ENCODE measurements at places on chromosomes 2 and 18.
A peak's percentile ranks its signal among the peaks of the same experiment; 100 is the strongest.

DNA sequence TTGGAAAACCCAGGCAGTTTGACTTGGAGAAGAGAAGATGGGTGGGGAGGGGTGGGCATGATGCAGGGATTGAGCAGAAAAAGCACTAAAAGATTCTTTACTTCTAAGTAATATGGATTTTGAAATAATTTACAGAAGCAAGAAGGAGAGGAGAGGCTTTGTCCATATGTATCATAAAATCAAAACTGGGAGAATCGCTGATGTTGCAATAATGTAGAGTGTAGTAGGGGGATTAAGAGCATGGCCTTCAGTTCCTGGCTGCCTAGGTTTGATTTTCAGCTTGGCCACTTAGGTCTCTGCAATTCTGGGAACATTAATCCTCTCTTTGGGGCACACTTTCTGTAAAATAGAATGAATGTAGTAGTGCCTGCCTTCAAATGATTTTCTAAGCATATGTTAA, 1760.4 kb upstream of the CELF4 start:
- DNase-seq, result no peak

DNA sequence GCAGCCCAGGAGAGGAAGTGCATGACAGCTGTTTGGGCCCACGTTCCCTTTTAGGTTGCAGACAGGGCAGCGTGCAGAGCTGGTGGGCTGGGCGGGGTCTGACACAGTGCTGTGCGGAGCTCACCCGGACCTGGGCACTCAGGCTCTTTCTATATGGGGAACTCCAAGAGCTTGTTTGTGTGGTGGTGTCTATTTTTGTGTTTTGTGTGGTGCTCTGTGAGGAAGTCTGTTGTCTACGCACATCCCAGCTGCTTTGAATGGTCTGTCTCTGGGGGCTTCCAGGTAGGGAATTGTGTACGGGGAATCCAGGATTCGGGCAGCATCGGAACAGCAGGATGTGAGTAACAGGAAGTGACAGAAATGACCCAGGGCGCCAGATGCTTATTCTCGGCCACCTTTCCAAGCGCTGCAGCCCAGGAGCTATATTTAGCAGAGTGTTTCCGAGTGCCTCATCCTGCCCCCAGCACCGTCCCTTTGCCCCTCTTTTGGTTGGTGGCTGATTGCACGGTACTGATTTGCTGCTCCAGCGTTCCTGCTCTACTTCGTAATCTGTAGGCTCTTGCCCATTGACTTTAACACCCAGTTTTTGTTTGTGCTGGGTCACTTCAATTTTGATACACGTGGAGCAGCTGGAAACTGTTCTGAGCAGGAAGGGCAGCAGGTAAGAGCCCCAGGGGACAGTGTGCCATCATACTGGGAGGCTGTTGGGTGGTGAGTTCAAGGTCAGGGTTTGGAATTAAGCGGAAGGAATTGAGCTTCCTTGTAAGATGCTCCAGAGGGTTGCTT, 64.7 kb downstream of the DGKD start:
- no peak for DNase-seq

GRCh38 chr18:57014772-57015413, 132.0 kb upstream of the BOD1L2 start:
- DNase-seq, result no peak

DNA sequence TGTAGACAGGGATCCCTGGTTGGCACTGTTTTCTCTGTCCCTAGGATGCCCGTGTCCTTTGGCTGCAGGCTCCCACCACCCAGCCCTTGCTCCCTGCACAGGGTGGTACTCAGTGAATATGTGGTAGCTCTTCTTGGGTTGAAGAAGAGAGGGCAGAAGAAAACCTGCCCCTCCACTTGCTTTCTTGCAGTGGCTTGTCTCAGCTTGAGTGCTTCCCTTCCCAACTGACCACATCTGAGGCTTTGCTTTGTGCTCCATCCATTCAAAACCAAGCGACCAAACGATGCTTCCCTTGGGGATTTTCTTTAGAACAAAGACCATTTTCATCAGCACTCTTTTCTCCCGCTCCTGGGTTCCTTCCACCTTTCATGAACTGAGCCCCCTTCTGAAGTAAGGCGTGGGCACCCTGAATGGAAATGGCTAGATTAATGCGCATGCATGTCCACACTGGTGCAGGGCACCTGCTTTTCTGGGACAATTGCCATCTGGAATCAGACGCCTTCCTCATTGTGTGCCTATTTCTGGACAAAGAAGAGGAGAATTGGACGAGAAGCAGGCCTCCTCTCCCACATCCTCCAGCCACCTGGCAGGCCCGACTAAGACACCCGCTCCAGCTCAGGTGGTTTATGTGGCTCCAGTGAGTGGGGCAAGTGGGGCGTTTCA, 59.1 kb downstream of the ARL4C start:
- DNase-seq, result no peak

- DNase-seq, result no peak
These were observed 8.1 kb downstream of the MARS2 start for GRCh38 chr2:197713271-197713670.

DNA sequence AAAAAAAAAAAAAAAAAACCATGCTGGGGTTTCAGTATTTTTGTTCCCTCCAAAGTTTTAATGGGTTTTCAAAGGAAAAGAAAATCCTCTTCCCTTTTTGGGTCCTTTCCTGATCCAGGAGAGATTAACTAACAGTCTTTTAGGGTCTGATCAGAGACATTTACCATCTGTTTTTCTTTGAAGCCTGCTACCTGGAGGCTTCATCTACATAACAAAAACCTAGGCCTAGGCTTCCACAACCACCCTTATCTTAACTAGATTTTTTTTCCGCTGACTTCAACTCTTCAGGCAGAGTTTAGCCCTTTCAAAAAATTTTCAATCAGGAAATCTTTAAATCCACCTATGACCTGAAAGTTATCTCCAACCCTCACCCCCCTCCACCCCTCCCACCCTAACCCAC, 154.7 kb downstream of the MBD2 start:
- no peak for DNase-seq

DNA sequence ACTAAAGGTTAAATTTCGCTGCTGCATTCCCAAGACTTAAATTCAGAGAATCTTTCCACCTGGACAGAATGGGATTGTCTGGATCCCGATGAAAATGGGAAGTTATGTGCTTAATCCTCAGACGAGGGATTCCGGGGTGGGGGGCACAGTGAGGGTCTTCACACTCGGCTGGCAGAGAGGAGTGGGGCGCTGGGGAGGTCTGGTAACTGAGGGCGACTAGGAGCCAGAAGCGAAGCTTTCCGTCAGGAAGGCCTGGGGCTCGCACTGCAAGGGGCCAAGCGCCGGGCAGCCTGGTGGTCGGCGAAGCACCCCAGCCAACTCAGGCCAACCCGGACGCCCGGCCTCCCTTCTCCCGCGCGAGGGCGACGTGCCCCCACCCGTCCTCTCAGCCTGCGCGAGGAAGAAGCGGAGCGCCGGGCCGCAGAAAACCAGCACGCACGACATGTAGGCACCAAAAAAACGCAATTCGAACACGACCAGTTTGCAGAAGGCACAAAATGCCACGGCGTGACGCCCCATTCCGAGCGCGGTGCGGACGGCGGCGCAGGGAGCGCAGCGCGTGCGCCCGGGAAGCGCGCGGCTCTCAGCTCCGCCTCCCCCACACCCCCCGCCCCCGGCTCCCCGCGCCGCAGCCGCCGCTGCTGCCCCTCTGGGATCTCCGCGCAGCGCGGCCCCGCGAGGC, 188.1 kb downstream of the ZEB2 start:
- no peak for DNase-seq

GRCh38 chr2:172888714-172889669, 153.3 kb downstream of the RAPGEF4 start:
- DNase-seq, result peak; percentile 88

- no peak for DNase-seq
These were observed 54.6 kb downstream of the LANCL1 start for GRCh38 chr2:210421916-210422315.

GRCh38 chr18:39994498-39994897, 1960.5 kb upstream of the PIK3C3 start:
- DNase-seq, result no peak

DNA sequence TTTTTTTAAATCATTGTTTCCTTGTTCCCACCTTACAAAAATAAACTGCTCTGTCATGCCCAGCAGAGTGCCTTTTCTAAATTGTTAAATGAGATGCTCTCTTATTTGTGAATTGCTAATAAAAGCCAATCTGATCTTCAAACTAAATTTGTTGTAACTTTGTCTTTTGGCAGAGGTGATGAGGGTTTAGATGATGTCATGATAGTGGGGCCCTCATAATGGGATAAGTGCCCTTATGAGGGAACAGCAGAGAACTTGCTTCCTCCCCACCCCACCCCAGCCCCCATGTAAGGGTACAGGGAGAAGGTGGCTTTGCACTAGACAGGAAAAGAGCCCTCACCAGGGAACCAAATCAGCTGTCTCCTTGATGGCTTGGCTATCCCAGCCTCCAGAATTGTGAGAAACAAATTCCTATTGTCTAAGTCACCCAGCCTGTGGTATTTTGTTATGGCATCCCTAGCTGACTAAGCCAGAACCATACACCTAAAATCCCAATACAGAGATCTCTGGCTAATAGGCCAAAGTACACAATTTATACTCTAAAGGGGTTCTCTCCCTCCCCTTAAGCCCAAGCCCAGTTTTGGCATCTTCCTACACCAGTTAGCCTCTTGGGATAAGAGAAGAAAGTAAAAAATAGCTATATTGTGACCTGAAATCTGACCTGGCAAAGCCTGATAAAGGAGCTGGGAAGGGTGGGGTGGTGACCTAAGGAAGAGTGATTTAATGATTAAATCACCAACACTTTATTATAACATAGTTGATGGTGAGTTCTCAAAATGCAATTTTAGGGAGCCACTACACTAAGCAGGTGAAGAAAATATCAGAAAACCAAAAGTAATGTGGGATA, 40.3 kb upstream of the HNRNPA3 start:
- no peak for DNase-seq

DNA sequence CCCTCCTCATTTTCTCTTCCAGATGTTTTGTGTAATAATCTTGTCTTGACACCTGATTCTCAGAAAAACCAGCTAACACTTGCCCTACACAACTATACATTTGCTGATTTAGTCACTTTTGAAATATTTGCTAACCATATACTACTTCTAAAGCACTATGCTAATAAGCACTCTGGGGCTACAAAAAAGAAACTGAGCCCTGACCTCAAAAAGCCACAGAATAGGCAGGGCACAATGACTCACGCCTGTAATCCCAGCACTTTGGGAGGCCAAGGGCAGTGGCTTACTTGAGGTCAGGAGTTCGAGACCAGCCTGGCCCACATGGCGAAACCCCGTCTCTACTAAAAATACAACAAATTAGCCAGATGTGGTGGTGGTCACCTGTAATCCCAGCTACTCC, 266.0 kb downstream of the RAD51AP2 start:
- no peak for DNase-seq

GRCh38 chr2:143474586-143474985, 345.4 kb downstream of the ARHGAP15 start:
- DNase-seq, result no peak

DNA sequence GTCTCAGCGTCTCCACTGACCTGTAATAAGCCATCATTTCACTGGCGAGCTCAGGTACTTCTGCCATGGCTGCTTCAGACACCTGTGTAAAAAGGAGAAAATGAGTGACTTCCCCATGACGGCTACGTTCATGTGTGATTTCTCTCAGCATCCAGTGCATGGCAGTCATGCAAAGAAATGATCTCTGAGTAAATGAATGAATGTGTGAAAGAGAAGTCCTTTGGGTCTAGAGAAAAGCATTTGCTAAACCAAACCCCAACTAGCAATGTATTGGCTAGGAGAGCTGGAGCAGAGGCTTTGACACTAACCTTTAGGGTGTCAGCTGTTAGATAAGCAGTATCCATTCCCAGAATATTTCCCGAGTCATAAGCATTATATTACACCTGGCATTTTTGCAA, 417 bp downstream of the IL1B start:
- no peak for DNase-seq

DNA sequence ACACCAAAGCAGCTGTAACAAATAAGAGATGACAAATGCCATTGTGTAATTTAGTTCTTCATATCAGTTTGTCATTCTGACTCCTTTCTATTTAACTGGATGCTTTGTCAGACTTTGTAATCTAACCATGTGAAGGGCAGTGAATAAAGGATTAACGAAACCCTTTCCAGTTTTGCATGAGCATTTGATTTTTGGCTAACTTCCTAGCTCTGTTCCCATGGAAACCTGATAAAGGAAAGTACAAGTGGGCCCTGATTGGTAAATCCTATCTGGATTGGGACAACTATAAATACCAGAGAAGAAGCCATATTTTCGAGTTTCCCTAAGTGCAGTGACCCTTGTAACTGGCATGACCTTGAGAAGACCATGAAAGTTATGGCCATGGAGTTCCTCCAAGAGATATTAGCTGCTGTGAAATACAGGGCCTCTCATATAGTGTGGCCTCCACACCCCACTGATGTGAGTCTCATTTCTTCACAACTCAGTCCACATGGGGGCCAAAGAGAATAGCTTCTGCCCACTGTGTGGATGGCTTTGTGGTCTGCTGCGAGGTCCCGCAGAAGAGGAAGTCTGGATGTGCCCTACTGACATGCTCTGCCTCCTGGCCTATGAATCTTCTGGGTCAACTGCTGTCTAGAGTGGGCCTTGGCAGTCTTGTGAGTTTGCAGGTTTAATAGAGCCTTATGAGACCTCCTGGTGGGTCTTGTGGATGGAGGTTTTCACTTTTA, 38.2 kb upstream of the CYP1B1 start:
- no peak for DNase-seq

- no peak for DNase-seq
These were observed 166.2 kb downstream of the TCF4 start for GRCh38 chr18:55421615-55422419.

- no peak for DNase-seq
These were observed 91.7 kb upstream of the ACAA2 start for GRCh38 chr18:49904871-49905555.

- DNase-seq, result no peak
These were observed 53.2 kb downstream of the FEZ2 start for GRCh38 chr2:36544638-36545338.

DNA sequence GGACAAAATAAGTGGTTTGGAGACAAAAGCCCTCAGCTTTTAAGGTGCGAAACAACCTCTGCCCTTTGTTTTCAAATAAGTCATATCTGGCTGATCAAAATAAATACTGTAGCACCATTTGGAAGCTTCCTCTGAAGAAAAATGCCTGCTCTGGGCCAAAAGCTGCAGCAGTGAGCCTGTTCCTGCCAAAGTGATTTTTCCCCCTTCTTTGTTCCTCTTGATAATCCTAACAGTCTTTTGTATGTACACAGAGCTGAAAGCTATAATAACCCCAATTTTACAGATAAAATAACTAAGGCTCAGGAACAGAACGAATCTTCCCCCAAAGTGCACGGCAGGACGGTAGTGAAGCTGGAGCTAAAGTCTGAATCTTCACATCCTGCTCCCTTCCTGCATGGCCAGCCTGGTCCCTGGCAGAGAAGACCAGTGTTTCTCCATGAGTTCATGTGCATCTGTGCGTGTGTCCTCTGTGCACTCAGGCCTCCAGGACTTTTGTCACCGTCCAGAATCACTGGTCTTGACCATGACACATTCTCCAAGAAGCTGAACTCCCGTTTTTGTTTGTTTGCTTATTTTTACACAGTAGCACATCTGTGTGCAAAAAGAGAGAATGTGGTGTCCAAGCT, 2114.1 kb upstream of the PIK3C3 start:
- DNase-seq, result no peak
